Muscle of back (tissue), 13 donors: ENCODE measurements at places on chromosomes 3 and 15. TPM values are rescaled to one million over a fixed set of nuclear protein-coding genes. Genes with fewer than 3 reads are reported as not detected.

The CYP1A2 gene
- polyA plus RNA-seq: 0.16 TPM

The EDEM1 gene
- polyA plus RNA-seq: 10.8 TPM

The CPEB1 gene
- polyA plus RNA-seq: 0.73 TPM

The HRG gene
- not detected for polyA plus RNA-seq

The SLC27A2 gene
- polyA plus RNA-seq: 0.16 TPM

The NRG4 gene
- polyA plus RNA-seq: 1.4 TPM

The TF gene
- 4.6 TPM for polyA plus RNA-seq
